Ascending aorta (tissue), 2 donors: ENCODE measurements at places on chromosomes 4 and X. TPM values are rescaled to one million over a fixed set of nuclear protein-coding genes. Genes with fewer than 3 reads are reported as not detected.

DNA sequence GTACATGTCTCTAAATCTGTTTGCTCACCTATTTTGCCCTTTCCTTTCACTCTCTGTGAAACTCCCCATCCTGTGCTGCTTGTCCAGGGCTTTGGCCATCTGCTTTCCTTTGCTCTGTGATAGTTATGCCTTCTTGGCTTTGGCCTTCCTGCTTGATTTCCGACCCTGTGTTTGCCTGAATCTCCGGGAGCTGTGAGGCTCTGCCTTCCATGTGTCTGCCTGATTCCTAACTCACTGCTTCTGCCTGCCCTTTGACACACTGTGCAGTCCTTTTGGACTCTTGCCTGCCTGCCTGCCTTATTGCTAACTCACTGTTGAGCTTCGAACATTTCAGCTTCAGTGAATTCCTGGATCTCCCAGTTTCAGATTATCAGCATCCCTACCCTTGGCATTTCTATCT is 143.1 kb downstream of the C4orf33 start:
- DNase-seq: no peak
- H3K4me3 ChIP-seq: no peak overlapping the region
- no peaks in the 10 kb centered on the region for H3K4me1 ChIP-seq
- H3K27ac ChIP-seq: no peak overlapping the region
- no peaks in the 10 kb centered on the region for H3K27me3 ChIP-seq

DNA sequence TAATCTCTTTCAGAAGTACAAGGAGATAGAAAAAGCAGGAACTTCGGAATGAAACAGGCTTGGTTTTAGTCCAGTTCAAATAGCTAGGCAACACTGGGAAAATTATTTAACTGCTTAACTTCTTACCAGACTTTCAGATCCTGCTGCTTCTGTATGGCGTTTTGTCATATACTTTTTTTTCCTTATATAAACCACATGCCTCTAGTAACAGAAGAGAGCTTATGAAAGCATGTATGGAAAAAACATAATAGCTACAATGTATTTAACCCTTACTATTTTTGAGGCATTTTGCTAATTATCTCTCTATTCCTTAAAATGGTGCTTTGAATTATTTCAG is 439.6 kb downstream of the INPP4B start:
- no peak for DNase-seq
- H3K27ac ChIP-seq: peak overlapping the region; percentile 73
- no peaks in the 10 kb centered on the region for H3K36me3 ChIP-seq
- no peaks in the 10 kb centered on the region for H3K27me3 ChIP-seq

DNA sequence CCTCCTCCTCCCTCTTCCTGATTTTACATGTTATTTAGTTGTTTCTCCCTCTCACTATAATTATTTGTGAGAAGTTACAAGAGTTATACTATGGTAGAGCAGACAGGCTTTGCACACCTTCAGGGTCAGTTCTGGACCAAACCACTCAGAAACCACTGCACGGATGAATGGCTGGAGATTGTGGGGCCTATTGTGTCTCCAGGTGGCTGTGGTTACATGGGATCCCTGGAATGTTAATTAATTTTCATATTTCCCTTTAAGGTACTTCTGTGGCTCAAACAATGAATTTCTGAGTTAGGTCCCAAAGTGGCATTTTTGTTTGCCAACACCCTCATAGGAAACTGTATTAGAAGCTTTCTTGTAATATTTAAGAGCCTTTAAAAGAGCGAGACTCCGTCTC is 151.9 kb downstream of the BMPR1B start:
- H3K27ac ChIP-seq: no peak overlapping the region
- H3K4me3 ChIP-seq: no peak overlapping the region
- no peaks in the 10 kb centered on the region for H3K36me3 ChIP-seq
- H3K27me3 ChIP-seq: no peaks in the 10 kb centered on the region

- H3K27ac ChIP-seq: no peak overlapping the region
- no peaks in the 10 kb centered on the region for H3K36me3 ChIP-seq
- DNase-seq: no peak
Measured at GRCh38 chr4:2807571-2807970, 14.7 kb downstream of the SH3BP2 start.

- no peaks in the 10 kb centered on the region for H3K36me3 ChIP-seq
- DNase-seq: no peak
- H3K4me3 ChIP-seq: no peak overlapping the region
- H3K4me1 ChIP-seq: no peaks in the 10 kb centered on the region
Measured at GRCh38 chr4:109355835-109356234, 53.4 kb upstream of the COL25A1 start.

DNA sequence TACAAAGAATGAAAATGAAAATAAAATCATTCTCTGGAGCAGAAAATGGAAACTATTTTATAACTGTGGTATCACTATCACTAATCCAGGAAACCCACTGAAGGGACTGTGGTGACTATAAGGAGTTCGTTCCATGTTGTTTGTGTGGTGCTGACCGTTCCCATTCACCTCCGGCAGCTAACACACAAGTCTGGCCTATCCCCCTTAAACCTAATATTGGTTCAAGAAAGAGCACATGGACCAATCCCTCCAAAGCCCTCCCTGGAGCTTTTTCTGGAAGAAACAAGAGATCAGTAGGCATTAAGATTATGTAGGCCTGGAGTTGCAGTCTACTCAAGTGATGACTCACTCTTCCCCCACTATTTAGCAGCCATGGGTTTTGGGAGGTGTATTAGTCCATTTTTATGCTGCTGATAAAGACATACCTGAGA is 25.9 kb upstream of the FAM241A start:
- no peak for DNase-seq
- H3K4me1 ChIP-seq: no peaks in the 10 kb centered on the region
- H3K27ac ChIP-seq: no peak overlapping the region
- H3K36me3 ChIP-seq: no peaks in the 10 kb centered on the region
- H3K4me3 ChIP-seq: no peak overlapping the region

- H3K27me3 ChIP-seq: no peaks in the 10 kb centered on the region
- H3K4me3 ChIP-seq: peak overlapping the region; percentile 47
- no peaks in the 10 kb centered on the region for H3K4me1 ChIP-seq
- H3K36me3 ChIP-seq: no peaks in the 10 kb centered on the region
Measured at GRCh38 chr4:68271851-68272357, 26.4 kb upstream of the TMPRSS11B start.

DNA sequence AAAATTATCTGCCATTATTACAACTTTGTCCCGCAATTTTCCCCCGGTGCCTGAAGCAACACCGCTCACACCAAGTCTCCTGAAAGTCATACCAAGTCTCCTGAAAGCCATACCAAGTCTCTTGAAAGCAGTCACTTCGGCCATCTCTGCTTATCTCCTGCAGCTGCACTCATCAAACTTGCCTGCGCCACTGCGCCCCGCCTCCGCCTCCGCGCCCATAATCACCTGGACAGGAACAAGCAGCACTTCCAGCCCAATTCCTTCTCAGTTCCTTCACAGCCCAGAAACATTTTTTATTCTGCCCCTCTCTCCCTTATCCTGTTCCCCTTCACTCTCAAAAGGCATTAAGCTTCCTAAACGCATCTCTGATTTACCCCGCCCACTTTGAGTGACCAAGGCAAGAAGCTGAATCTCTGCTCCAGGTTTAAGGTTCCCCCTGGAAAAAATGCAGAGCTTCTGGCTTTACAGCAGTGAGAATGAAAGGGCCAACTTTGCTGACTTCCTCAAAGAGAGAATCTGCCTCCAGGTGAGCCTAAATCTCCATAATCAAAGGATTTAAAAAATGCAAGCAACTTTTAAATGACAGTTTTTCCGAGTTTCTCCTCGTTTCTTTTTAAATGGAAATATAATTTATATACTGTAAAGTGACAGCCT is 7.7 kb downstream of the GPR50 start:
- DNase-seq: no peak
- no peak overlapping the region for H3K27ac ChIP-seq
- H3K4me1 ChIP-seq: no peaks in the 10 kb centered on the region
- no peak overlapping the region for H3K4me3 ChIP-seq
- no peaks in the 10 kb centered on the region for H3K27me3 ChIP-seq

GRCh38 chrX:135521405-135522131 is 1.1 kb downstream of the INTS6L start:
- peak overlapping the region; percentile 94 for H3K27ac ChIP-seq
- peak; percentile 88 for DNase-seq
- H3K4me1 ChIP-seq: no peaks in the 10 kb centered on the region
- H3K27me3 ChIP-seq: no peaks in the 10 kb centered on the region
- peak overlapping the region; percentile 82 for H3K4me3 ChIP-seq
- no peaks in the 10 kb centered on the region for H3K36me3 ChIP-seq

DNA sequence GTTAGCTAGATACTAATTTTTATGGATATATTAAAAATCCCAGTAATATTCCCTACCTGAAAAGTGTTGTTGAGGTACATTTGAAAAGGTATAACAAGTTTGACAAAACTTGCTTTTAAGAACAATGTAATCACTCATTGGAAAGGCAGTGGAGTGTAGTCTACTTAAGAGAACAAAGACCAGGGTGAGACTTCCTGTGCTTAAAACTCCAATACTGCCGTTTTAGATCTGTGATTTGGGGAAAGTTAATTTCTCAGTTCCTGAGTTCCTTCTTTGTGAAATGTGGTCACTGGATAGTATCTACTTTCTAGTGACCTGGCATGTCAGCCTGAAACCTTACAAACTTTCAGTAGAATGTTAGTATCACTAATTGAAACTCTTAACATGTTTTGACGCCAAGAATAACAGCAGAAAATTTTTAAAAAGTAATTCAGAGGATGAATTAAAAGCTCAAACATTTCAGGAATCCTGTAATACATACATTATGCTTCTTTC is 56.8 kb downstream of the PCDH7 start:
- H3K27ac ChIP-seq: no peak overlapping the region
- no peak overlapping the region for H3K4me3 ChIP-seq
- H3K27me3 ChIP-seq: no peaks in the 10 kb centered on the region
- no peak for DNase-seq
- H3K36me3 ChIP-seq: no peaks in the 10 kb centered on the region

- no peak overlapping the region for H3K27ac ChIP-seq
- no peaks in the 10 kb centered on the region for H3K27me3 ChIP-seq
- DNase-seq: no peak
- no peaks in the 10 kb centered on the region for H3K4me1 ChIP-seq
- no peak overlapping the region for H3K4me3 ChIP-seq
Measured at GRCh38 chrX:10533696-10534365, 86.6 kb downstream of the MID1 start.

GRCh38 chrX:131262738-131263679 is 26.1 kb downstream of the IGSF1 start:
- no peak overlapping the region for H3K4me3 ChIP-seq
- H3K27ac ChIP-seq: no peak overlapping the region
- H3K27me3 ChIP-seq: no peaks in the 10 kb centered on the region
- no peak for DNase-seq

DNA sequence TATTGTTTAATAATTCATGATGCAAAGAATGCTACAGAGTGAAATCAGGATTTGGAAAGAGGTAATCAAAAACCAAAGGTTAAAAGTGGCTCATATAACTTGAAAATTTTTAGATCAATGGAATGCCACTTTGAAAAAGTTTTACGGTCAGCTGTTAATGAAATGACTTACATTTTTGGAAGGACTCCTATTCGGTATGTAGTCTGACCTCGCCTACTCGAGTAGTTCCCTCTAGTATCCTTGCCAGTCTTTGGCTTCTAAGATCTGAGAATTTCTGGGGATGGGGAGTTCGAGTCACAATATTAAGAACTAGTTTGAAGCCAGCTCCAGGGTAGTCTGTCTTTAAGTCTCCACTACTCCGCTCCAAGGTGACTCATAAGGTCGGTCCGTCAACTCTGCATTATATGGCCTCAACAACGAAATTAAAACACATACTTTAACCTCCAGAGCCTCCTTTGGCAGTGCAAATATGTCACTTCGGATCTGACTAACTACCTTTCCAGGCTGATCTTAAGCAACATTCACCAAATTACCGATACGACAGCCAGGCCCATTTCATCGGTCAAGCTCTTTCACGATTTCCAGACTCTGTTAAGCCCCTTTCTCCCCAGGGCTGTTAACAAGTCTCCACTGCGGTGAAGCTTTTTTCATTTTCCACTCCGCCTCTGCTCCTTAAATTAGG is 733 bp upstream of the NAA15 start:
- no peaks in the 10 kb centered on the region for H3K27me3 ChIP-seq
- no peak for DNase-seq
- H3K36me3 ChIP-seq: no peaks in the 10 kb centered on the region
- H3K4me3 ChIP-seq: peak overlapping the region; percentile 99
- peak overlapping the region; percentile 95 for H3K27ac ChIP-seq
- peaks cover 34% of the 10 kb centered on the region for H3K4me1 ChIP-seq

The FGF5 gene
- total RNA-seq: not detected

The REELD1 gene
- not detected for total RNA-seq
